Stimulated activated CD8-positive, alpha-beta memory T cell treated with anti-CD3 and anti-CD28 coated beads, Interleukin-4, amount 100 ng/mL, for 1 hour (primary cell): ENCODE measurements at places on chromosomes 4 and X.

GRCh38 chr4:33058998-33059397, 2338.8 kb downstream of the PCDH7 start:
- DNase-seq = no peak

- DNase-seq = no peak
These were observed 271.8 kb upstream of the ARX start for GRCh38 chrX:25287521-25287920.

- no peak for DNase-seq
These were observed 654.3 kb upstream of the LCORL start for GRCh38 chr4:18675586-18676525.

DNA sequence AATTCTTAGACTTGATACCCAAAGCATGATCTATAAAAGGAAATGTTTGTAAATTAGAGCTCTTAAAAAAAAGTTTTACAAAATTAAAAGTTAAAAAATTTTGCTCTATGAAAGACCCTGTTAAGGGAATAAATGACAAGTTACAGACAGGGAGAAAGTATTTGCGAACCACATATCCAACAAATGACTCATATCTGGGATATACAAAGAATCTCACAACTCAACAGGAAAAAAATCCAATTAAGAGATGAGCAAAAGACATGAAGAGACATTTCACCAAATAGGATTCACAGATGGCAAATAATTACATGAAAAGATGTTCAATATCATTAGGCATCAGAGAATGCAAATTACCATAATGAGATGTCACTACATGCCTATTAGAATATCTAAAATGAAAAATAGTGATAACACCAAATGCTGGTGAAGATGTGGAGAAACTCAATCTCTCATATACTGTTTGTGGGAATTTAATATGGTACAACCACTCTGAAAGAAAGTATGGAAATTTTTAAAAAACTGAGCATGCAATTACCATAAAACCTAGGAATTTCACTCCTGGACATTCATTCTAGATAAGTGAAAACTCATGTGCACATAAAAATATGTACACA, 100.8 kb upstream of the EOLA2 start:
- no peak for DNase-seq

- no peak for DNase-seq
These were observed 112.4 kb downstream of the ADGRL3 start for GRCh38 chr4:61312526-61312925.

- no peak for DNase-seq
These were observed 5.1 kb upstream of the RAPGEF2 start for GRCh38 chr4:159097785-159098184.

DNA sequence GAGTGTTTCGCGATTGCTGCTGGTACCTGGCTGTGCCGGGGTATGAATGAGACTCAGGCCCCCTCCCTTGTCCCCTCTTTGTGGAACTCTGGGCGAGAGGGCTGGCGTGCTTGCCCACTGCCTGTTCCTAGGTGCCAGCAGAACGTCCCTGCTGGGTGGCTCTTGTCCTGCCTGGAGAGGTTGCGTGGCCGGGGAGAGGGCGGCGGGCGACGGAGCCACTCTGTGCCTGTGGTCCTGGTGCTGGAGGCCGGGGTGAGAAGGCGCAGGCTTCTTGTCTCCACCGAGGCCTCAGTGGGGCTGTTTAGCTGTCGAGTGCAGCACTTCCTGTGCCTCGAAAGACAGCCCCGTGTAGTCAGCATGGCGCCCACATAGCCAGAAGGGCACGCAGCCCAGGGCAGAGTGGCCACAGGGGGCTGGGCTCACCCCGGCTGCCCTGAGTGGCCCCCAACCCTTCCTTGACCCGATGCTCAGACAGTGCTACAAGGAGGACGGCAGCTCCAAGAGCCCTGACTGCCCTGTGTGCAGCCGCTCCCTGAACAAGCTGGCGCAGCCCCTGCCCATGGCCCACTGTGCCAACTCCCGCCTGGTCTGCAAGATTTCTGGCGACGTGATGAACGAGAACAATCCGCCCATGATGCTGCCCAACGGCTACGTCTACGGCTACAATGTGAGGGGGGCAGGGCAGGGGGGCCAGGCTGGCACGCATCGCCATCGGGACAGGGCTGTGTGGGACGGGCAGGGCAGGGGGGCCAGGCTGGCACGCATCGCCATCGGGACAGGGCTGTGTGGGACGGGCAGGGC, 8.9 kb upstream of the UVSSA start:
- DNase-seq = no peak

DNA sequence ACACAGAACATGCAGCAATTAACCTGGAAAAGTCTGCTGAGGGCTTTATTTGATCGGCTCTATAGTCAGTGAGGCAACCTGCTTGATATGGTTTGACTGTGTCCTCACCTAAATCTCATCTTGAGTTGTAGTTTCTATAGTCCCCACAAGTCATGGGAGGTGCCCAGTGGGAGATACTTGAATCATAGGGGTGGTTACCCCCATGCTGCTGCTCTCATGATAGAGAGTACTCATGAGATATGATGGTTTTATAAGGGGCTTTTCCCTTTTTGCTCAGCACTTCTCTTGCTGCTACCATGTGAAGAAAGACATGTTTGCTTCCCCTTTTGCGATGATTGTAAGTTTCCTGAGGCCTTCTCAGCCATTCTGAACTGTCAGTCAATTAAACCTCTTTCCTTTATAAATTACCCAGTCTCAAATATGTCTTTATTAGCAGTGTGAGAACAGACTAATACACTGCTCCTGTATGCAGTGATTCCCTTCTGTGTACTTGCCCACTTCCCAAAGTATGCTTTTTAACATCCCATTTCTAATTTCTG, 78.2 kb downstream of the NPFFR2 start:
- no peak for DNase-seq

DNA sequence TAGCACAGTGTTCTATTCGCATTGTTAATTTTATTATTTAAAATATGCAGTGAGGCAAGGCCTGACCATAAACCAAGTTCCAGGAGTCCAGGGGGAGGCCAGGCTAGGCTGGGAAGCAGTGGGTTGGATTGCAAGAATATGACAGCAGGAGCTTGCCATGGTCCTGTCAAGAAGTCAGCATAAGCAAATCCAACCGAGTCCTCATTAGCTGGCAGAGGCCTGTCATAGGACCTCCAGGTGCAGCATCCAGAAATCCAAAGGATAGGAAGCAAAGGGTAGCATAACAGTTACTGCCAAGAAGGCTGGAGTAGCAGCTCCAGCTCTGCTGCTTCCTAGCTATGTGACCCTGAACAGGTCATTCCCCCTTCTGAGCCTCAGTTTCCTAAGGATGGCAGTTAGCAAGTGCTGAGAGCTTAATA, 13.4 kb downstream of the PJA1 start:
- DNase-seq = no peak

- no peak for DNase-seq
These were observed 100.0 kb downstream of the TEX13A start for GRCh38 chrX:105120463-105120862.

DNA sequence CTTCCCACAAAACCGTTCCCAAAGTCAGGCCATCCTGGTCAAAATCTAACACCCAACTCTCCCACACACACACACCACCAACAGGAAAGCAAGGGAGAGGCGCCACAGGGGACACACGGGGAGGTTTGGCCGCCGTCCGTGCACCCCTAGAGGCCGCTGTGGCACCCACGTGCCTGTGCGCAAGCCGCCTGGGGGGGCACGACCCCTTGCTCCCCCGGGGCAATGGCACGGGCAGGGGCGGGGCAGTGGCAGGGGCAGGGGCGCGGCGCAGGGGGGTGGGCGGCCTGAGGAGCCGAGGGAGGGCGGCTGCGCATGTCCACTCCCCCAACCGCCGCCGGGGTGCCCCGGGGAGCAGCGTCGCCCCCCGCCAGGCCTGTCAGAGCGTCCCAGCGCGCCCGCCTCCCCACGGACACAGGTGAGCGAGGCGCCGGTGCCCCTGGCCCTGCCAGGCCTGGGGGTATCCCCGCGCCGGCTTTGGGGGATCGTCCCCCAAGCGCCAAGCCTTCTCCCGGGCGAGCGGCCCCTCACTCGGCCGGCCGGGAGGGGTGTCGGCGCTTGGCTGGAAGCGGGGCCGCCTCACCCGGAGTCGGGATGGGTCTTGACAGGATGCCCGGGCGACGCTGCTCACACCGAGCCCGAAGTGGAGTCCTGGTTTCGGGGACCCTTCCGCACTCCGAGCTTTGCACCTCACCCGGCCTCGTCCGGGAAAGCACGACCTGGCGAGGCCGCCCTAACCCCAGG, at the start of gene ERAS:
ERAS (plus strand) TSS at position 379 of the 741 bp plus-strand sequence. CDS start 2,611 bp downstream, outside the sequence.
- no peak for DNase-seq

- DNase-seq = no peak
These were observed 24.0 kb upstream of the MED14 start for GRCh38 chrX:40759374-40759773.

DNA sequence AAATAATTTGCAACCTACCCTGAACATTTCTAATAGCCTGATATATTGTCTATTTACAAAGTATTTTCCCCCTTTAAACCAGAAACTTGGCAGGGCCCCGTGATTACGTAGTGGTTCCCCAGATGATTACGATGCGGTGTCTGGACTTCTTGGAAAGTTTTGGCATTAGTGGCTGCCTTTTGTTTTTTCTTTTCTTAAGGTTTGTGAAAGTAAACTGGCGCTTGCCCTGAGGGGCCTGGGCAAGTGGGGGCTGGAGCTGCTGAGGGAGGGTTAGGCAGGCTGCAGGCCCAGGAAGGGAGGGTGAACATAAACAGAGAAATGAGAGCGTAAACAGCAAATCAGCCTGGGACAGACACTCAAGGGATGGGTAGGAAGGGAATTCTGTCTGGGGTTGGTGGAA, 123.6 kb upstream of the MSX1 start:
- DNase-seq = no peak

DNA sequence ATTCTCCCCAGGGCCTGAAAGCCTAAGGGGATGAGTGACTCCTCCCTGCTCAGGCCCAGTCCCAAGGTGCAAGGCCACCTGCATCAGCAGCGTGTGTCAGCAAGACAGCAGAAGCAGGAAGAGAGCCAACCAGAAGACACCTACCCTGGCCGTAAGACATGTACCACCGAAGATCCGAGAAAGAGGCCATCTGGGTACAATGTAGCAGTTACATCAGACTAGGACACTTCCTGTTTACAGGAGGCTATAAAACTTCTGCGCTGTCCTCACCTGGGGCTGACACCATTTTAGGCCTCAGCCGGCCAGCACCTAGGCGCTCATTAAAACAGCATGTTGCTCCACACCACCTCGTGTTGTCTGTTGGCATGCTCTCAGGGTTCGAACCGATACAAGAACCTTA, 19.1 kb upstream of the HERC6 start:
- no peak for DNase-seq
